ENCODE measurements at places on chromosomes 1 and 21.

DNA sequence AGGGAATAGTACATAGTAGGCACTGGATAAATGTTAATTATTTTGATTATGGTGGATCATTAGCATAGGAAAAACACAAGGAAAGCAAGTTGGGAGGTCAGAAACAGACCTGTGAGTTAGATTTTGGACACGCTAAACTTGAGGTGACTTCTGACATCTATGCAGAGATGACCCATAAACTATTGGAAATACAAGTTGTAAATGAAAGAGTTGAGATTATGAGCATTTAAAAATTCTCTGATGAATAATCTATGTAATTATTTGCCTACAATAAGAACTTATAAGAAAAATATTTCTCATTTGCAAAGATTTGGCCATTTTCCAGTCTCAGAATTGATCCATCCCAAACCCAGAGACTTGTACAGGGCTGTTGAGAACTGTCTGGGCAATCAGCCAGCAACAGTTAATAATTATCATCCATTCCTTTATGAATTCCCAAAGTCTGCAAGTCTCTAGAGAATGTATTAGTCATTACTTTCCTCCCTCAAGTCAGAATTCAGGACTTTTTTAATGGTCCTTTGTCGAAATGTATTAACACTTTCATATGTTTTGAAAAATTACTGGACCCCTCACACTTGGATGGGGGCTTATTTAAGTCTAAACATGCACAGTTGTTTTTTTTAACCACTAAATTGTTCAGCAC is 19.4 kb upstream of the SLAMF6 start:
- DNase-seq, result no peak

GRCh38 chr1:43688594-43689000 is 18.7 kb upstream of the ST3GAL3 start:
- no peak for DNase-seq

DNA sequence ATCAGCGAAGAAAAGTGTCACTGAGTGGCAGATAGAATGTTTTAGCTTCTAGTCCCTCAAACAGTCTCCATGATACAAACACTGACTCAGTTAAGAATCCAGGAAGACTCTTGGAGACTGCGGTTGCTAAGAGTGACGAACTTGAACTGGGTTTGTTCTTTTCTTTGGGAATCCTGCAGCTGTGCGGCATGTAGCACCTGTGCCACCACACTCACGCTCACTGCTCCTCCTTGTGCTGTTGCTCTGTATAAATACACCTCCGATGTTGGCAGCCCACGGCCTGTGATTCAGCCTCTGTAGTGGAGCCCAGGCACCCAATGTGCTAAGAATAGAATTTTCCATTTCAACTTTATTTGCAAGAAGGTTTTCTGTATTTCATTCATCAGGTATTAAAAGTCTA is 5.5 kb upstream of the PPIE start:
- no peak for DNase-seq

GRCh38 chr1:198935306-198935921 is 296.6 kb downstream of the PTPRC start:
- DNase-seq, result peak; percentile 69

DNA sequence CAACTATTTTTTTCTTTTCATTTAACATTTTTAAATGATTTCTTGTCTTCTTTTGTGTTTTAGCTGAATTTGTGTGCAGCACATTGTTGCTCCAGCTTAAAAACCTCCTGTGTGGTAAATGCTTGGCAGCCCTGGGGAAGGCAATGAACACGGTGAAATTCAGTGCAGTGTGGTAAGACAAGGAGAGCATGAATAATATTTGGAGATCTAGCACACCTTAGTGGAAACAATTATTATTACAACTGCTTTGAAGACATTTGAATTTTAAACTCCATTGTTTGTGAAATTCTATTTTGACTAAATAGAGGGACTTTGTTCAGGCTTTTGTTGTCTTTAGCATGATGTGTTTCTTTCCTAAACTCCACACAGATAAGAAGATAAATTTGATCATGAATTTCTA is 242.6 kb upstream of the CXADR start:
- no peak for DNase-seq

DNA sequence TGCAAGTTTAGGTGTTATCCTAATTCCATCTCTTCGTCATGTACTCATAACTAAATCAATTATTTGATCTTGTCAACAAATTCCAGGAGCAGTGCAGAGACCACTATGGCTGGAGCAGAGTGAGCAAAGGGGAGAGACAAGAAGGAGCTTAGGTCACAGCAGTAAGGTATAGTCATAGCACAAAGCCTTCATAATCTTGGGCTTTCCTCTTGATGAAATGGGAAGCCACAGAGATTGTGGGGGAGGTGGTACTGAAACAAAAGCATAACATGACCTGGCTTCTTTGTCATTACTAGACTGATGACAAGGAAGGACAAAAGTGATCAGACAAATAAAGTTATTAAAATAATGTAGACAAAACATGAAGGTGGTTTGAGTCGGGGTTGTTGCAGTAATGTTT is 60.1 kb upstream of the PTGS2 start:
- no peak for DNase-seq

DNA sequence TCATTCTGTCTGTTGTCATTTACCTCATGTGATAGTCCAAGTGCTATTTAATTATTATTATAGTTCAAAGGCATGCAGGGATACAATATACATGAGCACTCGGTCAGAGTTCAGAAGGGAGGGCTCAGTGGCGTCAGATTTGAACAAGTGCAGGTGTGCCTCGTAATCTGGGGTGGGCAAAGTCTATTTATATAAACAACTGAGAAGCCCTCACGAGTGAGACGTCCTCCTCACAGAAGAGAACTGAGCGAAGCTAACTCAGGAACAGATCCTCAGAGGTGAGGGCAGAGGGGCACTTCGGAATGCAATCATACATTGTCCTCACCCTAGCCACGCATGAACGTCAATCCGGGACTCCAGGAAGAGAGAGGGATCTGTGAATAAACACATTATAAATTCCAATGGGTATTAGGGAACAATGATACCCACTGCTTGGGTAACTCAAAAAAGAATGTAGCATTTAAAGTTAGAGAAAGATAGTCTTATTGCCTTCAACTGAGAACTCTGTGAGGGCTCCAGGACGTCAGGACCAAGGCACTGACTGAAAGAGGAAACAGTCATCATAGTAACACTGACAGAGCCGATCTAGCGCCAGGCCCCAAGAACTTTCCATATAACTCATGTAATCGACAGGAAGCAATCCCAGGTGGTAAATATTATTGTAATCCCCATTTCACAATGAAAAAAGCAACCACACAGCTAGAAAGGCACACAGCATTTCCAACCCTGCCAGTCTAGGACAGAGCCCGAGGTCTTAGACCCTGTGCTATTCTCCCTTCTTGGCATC is 127.1 kb upstream of the B3GALT2 start:
- no peak for DNase-seq

GRCh38 chr21:37932936-37933335 is 16.7 kb upstream of the KCNJ6 start:
- DNase-seq, result no peak

DNA sequence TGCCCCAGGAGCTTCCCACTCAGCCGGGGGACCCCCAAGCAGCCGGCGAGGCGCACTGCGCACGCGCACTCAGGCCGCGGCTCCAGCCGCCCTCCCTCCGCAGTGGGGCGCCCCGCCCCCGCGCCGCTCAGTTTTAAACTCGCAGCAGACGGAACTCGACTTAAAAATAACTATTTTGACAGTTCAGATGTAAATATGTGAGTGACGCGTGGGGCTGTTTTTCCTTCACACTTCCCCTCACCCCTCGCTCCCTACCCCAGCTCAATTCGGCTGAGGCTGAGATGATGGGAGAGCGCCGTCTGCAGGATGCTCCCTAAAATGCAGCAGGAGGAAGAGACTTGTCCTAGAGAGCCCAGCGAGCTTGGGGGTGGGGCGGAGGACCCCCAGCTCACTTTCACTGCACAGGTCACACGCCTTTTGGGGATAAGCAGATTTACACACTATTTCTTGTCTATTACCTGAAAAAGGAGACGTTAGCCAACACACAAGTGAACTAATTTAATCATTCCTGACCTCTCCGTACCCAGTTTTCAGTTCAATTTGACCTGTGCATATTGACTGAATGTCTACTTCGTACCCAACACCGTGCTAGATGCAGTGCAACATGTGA is 8.9 kb upstream of the LEMD1 start:
- peak; percentile 22 for DNase-seq

DNA sequence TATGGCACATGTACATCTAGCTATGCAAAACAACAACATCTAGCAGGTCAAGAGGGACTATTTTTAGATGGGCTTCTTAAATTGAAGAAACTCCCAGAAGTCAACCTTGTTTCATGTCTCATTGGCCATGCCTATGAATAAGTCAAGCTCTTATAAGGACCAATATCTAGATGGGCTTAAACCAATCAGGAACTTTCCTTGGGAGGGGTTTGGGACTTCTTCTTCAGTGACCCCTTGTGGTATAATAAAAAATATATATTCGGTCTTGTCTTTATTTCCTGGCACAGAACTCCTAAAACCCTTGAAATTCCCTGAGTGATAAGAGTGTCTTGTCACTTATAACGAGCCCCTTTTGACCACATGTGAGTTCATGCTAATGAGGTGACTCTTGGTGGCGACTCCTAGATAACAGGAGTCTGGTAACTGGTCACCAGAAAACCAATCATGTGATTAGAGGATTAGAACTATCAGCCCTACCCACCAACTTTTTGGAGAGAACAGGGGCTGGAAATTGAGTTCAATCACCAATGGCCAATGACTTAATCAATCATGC is 218.3 kb downstream of the HHIPL2 start:
- DNase-seq, result no peak

DNA sequence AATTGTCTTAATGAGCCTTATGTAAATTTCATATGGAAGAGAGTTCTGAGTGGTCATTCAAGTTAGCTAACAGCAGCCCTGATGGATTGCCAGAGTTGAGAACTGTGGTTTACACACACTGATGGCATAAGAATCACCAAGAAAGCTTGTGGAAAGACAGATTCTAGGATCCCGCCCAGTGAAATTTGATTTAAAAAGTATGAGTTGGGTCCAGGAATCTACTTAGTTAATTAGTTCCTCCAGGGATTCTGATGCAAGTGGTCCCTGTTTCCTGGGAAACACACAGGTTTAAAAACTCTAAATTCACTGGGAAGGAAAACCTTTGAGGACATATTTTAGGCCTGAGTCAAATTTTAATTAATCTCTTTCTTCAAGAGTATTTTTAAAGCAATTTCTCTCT is 144.3 kb downstream of the NTPCR start:
- no peak for DNase-seq

DNA sequence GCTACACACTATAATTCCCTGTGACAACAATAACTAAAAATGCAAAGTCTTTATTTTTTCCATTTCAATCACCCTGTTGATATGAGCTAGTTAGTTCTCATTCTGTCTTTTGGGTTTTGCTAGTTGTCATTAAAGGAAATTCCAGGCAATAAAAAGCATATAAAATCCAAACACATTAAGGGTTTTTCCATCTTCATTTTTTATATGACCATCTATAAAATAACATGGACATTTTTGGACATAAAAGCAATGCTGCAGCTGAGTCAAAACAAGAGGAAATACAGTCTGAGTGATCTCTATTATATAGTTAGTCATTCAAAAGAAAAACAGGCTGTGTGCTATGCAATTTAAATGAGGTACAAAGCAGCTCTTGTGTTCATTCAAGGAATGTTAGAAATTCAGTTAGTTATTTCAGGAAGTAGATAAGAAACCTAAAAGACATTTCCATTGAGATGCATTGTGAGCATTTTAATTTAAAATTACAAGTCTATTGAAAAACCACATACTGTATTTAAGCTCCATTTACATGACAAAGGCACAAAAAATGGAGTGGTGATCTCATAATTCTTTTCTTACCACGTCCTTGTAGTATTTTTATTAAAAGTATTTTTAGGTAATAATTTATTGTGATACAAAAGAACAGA is 67.3 kb upstream of the BCL10 start:
- DNase-seq, result no peak

- no peak for DNase-seq
Observed at GRCh38 chr1:79161077-79161476, 154.5 kb upstream of the ADGRL4 start.

DNA sequence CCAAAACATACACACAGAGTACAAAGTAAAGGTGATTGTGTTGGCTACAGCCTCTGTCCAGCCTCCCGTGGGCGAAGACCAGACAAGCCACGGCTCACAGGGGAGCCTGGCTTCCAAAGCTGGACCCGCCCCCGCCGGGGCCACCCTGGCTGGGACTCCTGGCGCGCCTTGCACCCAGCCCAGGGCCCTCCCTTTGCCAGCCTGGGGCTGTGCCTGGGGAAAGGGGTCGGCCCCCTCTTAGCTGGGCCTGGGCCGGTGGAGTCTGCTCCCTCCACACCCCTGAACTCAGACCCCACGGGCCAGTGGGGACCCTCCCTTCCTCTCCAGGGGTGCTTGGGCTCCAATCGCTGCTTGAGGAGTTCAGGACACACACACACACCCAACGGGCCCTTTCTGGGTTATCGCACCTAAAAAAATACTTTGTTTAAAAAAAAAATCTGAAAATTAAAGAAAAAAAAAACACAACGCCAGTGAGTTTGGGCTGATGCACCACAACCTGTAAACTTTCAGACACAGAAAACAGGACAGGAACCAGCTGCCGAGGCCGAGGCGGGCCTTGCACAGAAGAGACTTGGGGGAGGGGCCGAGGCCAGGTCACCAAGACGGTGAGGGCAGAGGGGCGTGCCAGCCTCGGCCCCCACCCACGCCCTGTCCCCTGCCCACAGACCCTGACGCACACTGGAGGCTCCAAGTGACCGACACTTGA is 56.3 kb downstream of the KCNAB2 start:
- no peak for DNase-seq

GRCh38 chr1:41795205-41795762 is 123.4 kb downstream of the HIVEP3 start:
- no peak for DNase-seq

GRCh38 chr1:43447891-43448708 is 5.6 kb downstream of the HYI start:
- no peak for DNase-seq

GRCh38 chr1:183769956-183770815 is 34.7 kb upstream of the RGL1 start:
- no peak for DNase-seq

- no peak for DNase-seq
Observed at GRCh38 chr1:201080135-201080534, 32.1 kb downstream of the CACNA1S start.

- no peak for DNase-seq
Observed at GRCh38 chr1:68346188-68346808, 103.5 kb downstream of the RPE65 start.

DNA sequence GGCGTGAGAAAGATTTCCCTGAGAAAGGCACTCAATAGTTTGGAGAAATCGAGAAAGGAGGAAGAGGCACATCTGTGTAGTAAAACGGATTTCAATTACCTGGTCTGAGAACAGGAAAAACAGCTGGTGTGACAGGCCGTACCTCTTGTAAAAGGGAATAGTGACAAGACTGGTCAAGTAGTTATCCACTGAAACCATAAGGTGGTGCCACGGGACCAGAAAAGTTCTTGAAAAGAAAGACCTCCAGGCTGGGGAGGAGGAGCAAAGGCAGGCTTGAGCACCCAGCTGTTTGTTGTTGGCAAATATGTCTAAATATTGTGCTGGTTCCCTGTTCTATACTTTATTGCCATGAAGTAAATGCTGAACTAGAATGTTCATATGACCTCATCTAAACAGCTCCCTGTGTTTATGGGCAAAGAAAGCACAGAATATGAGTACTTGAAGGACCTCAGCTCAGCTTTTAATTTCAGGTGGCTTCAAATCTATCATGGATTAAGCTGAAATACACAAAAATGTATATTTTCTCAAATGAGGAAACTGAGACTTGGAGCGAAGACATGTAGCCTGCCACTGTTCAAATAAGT is 4.0 kb downstream of the HAO2 start:
- DNase-seq, result no peak

GRCh38 chr1:197510691-197511378 is 242.8 kb downstream of the CRB1 start:
- no peak for DNase-seq

GRCh38 chr21:31050577-31051157 is 12.4 kb upstream of the KRTAP19-8 start:
- no peak for DNase-seq
